GM12891 (cell line): ENCODE measurements at places on chromosomes 11 and 22.

DNA sequence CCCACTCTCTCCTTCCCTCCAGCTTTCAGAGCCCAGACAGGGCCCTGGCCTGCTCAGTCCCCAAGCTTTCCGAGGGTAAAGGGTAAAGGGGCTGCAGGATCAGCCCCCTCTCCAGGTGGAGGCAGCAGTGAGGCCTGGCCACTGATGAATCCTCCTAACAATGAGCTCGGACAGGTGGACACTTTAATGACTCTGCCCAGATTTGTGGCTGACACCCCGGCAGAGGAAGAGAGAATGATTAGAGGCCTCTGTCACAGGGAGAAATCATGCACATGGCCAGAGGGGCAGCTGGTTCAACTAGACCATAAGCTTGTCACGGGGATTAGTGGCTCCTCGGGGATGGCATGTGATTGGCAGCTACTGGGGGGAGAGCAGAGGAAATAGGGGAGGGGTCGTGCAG, 587.5 kb upstream of the B3GAT1 start:
- DNase-seq: no peak

DNA sequence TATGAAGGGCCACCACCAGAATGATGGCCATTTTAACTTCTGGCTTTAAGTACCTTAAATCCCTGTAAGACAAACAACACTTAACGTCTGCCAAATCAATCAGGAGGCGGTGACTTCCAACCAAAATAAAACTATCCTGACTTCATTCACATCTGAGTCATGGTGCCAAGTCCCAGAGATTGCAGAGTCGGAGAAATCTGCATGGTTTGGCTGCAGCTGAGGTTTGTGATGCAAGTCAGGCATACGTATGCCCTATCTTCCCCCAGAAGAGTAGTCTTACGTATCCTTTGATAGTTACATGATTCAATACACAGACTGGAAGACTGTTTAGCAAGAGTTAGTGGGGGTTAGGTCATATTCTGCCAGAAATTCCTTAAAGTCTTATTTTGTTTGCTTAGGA, 1.7 kb upstream of the GAB2 start:
- no peak for DNase-seq

DNA sequence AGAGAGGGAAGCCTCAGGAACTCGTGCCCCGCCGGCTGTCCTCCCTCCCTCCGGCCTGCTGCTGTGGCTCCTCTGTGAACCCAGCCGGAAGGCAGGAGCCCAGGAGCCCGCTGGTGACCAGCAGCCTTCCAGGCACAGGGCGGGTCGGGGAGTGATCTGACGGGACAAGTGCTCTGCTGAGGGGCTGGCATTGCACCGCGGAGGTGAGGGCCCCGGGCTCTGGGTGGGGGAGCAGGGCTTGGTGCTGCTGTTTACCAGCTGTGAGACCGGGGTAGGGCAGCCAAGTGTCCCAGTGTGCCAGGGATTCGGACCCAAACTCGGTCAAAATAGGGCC, 53.3 kb downstream of the FLRT1 start:
- DNase-seq: no peak

DNA sequence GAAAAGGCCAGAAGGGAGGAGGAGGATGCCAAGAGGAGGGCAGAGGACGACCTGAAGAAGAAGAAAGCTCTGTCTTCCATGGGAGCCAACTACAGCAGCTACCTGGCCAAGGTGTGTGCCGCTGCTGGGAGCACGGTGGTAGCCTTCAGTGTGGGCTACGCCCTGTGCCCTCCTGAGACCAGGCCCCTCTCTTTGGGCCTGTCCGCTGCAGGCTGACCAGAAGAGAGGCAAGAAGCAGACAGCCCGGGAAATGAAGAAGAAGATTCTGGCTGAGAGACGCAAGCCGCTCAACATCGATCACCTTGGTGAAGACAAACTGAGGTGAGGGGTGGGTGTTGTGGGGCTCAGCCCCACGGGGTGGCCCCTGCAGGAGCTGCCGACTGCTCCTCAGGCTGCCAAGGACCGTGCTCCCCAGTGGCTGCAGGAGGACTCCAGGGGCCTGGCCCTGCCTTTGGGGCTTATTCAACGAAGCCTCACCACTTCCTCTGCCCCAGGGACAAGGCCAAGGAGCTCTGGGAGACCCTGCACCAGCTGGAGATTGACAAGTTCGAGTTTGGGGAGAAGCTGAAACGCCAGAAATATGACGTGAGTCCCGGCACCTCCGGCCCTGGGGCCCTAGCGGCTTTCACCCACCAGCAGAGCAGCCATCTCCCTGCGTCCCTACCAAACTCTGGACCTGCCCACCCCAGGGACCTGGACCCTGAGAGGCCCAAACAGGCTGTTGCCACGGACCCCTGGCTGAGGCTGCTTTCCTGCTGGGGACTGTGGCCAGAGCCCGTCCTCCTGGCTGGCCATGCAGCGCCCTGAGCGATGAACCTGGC, 12.6 kb upstream of the MRPL23 start:
- peak; percentile 28 for DNase-seq

DNA sequence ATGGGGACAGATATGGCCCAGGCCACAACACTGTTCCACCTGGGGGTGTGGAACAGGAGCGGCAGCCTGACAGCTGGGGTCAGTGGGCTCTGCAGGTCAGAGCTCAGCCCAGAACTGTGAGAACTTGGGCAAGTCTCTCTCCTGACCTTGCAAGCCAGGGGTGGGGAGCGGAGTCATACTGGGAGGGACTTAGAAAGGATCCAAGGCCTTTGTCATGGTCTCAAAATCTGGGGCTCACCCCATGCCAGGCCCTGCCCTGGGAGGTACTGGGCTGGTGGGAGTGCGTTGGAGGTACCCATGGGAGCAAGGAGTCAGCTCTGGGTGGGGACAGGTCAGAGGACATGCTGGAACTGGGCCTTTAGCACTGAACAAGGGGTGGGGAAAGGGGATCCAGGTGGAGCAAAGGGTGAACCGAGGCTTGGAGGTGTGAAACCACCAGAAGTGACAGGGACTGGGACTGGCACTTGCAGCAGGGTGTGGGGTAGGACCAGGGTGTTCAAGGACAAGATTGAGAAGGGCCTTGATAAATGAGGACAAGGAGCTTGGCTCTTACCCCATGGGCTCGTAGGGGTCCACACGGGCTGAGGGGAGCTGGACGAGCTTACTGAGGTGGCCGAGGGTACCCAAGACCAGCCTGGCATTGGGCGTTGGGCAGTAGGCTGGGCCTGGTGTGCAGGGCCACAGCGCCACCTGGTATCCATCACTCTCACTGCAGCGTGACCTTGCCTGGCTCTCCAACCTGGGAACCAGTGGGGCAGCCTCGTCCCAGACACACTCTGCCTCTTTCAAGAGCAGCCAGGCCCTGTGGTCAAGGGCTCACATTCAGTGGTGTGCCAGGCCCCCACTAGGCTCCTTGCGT, 7.4 kb upstream of the PMM1 start:
- no peak for DNase-seq

DNA sequence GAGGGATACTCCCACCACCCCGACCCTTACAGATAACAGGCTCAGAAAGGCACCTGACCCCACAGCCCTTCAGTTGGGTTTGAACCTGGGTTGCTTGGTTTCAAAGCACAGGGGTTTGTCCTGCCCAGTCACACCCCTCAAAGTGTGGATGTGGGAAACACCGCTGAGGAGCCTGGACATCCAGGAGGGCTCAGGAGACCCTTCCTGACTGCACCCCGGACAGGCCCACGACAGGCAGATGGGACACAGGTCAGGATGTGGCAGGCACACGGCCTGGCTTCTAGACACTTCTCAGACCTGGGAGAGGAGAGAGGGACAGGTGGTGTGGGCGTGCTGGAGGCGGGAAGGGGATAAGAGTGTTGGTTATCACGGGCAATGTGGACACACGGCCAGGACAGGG, 932.3 kb downstream of the BRD1 start:
- DNase-seq: no peak

DNA sequence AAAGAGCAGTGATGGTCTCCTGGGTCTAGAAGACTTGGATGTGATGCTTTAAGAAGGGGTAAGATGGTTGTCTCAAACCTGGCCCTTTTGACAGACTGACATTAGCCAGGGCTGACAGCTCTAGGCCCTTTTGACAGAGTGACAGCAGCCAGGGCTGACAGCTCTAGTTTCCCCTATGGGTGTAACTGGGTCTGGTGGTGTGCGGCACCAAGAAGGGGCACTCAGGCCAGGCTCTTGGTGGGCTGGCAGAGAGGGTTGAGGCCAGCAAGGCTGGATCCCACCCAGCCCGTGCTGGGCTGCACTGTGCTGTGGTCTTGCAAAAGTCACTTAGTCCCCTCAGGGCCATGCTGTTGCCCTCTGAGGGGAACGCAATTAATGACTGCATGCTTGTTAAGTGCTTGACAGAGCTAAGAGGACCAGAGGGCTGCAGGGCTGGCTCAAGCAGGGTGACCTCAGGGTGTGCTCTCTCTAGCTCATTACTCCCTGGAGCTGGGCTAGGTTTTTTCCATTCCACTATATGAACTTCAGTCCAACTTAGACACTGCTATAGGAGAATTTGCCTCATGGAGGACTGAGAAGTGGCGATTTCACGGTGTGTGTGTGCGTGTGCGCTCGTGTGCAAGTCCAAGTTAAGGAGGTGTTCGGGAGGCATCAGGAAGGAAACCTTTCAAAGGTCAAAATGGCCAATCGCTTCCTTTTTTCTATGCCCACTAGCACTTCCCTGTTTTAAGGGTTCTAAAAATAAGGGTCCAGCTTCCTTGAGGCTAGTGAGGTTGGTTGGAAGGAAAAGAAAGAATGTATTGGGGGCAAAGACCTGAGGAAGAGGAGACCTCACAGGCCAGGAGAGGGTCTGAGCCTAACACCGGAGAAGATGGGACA, 4.4 kb downstream of the UBASH3B start:
- DNase-seq: no peak

- DNase-seq: no peak
These were observed 1007.0 kb downstream of the BRD1 start for GRCh38 chr22:48820481-48821345.

DNA sequence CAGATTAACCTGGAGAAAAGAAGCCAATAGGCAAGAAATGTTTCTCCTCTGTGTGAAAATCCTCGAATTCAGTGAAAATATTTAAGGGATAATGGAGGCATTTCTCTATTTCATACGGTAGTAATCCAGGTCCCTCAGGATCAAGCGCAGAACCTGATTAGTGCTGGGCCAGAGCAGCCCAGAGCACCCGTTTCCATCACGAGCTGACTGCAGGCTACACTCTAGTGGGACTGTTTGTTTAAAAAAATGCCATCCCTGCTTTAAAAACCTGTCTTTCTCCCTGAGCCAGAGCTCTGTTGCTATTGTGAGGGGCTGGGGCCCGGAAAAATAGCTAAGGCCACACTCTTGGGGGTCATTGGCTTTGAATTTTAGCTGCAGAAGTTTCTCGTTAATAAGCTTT, 223.2 kb upstream of the E2F8 start:
- DNase-seq: no peak

GRCh38 chr22:24812950-24813775, 7.2 kb downstream of the SGSM1 start:
- DNase-seq: no peak

- DNase-seq: no peak
These were observed 39.3 kb downstream of the SLC5A1 start for GRCh38 chr22:32082331-32082730.

DNA sequence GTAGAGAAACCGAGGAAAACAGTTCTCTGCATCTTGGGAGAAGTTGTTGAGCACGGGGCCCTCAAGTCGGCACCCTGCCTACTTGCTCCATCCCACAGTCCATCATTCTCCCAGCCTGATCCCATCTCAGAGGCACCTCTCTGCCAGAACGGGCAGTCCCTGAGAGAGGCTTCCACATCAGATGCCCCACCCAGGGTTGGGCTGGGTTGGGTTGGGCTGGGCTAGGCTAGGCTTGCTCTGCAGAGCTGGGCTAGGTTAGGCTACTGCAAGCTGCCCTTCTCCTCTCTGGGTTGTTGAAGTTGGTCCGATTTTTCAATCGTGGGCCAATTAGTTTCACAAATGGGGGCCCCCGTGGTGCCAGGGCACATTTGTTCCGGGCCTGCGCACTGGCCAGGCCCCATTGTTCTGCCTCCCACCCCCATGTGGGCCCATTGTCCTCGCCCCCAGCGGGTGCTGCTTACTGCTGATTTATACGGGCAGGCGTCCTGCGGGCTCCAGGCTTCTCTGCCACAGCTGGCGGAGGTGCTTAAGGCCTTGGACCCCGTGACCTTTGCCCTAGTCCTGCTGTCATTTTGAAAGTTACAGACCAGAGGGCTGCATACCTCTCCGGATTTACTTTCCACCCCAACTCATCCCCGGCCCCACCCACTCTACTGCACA, 63.7 kb upstream of the NNMT start:
- no peak for DNase-seq

DNA sequence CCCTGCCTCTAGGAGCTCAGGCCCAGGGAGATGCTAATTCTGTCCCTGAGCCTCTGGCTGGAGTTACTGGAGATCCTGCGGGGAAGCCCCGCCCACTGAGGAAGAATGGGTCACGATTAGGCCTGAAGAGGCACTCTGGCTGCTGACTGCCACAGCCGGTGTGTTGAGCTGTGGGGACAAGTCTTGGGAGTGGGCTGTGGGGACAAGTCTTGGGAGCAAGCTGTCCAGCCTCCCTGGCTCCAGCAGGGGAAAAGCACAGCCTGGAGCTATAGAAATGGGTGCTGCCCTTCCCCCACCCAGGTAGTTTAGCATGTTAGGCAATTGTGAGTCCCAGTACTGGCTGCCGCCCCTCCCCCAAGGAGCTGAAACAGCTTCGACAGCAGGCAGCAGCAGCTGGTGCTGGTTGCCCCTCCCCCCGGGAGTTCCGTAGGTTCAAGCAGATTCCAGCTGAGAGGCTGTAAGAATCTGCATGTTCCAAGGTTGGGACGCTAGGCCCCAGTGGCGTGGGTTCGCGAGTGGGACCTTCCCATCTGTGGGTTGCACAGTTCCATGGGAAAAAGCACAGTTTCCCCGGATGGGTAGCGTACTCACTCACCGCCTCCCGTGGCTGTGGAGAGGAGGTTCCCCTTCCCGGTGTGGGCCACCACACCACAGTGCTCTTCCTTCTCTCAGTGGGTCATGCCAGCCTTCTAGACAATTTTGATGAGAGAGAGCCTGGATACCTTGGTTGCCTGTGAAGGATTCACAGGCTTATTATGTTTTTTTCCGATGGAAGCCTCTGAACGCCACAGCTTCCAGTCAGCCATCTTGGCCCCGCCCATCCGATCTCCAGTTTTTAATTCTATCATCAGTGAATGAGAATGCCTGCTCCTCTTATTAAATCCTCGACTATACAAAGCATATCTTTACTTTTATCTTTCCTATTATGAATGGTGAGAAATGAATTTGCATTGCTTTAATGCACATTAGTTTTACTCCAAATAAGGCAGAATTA, 61.5 kb downstream of the MSANTD4 start:
- no peak for DNase-seq

- DNase-seq: no peak
These were observed 106.4 kb upstream of the SESN3 start for GRCh38 chr11:95337175-95337957.

GRCh38 chr22:28013611-28014010, 94.6 kb upstream of the PITPNB start:
- no peak for DNase-seq

GRCh38 chr11:16406226-16406625, 49.9 kb upstream of the SOX6 start:
- no peak for DNase-seq

- no peak for DNase-seq
These were observed 80.9 kb upstream of the CD44 start for GRCh38 chr11:35057926-35058668.

- DNase-seq: peak; percentile 62
These were observed 19.7 kb downstream of the MYO7A start for GRCh38 chr11:77147668-77148321.

- DNase-seq: peak; percentile 68
These were observed at the start of gene DDX6 for GRCh38 chr11:118791111-118791960. TSS of gene DDX6 (minus strand) at chr11:118791164. CDS start at chr11:118786251, 4,913 bp downstream.

- DNase-seq: no peak
These were observed 223.6 kb downstream of the ADAMTS15 start for GRCh38 chr11:130671801-130672700.
